ENCODE measurements at places on chromosomes 2 and 18.

DNA sequence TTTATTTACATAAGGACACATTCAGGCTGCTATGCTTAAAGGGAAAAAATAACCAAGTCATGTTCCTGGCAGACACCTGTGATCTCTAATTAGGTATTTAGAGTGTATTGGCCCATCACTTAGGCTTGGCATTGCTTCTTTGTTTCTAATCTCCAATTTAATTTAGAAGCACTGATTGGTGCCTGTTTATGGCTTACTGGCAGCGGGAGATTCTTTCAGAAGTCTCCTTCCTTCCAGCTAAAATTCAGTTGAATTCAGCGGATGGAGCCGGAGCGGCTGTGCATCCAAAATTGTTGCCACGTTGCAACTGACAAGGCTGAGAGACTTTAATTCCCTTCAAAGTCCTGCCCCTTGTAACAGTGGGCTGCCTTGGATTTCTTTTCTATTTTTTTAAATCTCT is 66.5 kb downstream of the VWA3B start:
- DNase-seq = no peak

DNA sequence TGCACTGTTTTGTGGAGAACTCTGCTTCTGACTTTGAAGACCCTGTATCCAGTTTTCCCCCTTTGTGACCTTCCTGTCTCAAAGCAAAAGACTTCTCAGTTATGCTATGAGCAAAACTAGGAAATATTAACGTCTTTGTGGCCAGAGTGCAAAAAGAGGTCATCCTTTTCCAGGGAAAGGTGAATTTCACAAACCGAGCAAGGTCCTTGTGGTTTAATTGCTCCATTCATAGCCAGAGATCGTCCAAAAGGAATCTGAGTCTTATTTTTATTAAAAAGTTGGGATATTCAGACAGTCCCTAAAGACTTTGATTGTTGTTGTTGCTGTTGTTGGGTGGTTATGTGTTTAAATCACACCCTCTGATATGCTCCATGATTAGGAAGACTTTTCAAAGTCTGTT is 77.4 kb downstream of the NAB1 start:
- DNase-seq = no peak

GRCh38 chr2:134623796-134624195 is 95.0 kb downstream of the TMEM163 start:
- no peak for DNase-seq

DNA sequence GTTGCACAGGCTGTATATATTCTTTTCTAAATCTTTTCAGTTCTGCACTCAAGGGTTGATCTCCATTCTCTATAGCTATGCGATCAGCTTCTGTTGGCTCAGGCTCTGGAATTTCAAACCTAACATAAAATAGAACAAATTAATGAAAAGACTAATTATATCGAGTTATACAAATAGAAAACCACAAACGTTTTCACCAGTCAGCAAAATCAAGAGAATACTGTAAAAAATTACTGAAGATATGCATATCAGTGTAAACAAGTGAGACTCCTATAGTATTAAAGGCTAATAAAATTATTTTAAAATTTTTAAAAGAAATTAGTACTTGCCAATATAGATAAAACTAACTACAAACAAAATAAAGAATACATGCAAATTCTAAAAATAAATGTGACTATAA is 107.0 kb downstream of the SOS1 start:
- no peak for DNase-seq

GRCh38 chr2:193539188-193539587 is 1344.5 kb upstream of the TMEFF2 start:
- no peak for DNase-seq

DNA sequence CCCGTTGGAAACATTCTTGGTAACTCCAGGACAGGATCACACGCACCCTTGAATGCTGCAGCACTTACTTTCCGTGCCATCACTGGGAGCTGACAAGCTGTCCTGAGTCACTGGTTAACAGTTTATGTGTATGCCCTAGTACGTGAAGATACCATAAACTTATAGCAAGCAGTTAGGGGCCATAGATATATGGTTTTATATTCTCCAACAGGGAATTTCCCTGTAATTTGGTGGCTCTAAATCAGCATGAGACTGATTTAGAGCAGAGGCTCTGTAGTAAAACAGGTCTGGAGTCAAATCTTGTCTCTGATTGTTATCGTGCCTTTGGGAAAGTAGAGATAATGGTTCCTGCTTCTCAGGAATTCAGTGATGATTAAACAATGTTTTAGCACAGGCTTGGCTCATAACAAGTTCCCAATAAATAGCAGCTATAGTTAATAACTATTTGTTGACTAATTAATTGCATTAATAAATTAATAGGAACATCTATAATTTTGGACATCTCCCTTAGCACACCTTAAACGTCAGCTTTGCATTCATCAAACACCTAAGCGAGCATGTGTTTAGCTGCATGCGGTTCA is 215.2 kb downstream of the VAPA start:
- no peak for DNase-seq

DNA sequence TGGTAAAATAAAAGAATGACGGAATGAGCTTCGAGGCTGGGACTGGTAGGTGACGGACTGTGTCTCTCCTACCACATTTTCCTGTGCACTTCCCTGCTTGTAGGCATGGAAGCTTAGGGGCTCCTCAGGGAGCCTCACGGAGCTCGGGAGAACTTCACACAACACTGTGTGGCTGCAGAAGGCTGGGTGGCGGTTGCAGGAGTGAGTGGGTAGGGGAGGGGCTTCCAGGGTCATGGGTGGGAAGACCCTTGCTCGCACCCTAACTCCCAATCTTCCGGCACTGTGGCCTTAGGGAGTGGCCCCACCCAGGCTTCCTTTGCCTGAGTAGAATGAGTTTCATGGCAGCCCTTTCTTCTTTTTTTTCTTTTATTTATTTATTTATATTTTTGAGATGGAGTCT is 128.6 kb downstream of the INHBB start:
- no peak for DNase-seq

- DNase-seq = no peak
These were observed 110.6 kb downstream of the UPP2 start for GRCh38 chr2:158212301-158212700.

DNA sequence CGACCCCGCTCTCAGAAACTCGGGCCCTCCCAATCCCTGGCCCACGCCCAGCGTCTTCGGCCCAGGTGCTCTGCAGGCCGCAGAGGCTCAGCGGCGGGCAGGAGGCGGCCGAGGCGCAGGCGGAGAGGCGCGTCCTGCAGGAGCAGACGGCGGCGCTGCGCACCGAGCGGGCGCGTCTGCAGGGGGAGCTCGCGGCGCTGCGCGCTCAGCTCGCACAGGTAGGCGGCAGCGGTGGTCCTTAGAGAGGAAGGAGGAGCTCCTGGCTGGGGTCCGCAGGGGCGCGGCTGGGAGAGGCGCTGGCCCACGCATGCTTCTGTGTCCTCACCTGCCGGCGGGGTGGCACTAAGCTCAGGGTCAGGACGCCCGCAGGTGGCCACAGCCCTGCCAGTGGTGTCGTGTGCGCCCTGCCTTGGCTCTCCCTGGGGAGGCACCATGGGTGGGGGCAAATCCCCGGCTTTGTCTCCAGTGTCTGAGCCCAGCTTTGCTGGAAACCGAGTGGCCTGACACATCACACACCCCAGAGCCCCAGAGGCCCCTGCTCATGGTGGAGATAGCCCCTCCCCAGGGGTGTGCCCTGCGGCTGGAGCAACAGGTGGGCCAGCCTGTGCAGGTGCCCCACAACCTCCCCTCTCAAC is 14.9 kb upstream of the SNED1 start:
- DNase-seq = peak; percentile 70

DNA sequence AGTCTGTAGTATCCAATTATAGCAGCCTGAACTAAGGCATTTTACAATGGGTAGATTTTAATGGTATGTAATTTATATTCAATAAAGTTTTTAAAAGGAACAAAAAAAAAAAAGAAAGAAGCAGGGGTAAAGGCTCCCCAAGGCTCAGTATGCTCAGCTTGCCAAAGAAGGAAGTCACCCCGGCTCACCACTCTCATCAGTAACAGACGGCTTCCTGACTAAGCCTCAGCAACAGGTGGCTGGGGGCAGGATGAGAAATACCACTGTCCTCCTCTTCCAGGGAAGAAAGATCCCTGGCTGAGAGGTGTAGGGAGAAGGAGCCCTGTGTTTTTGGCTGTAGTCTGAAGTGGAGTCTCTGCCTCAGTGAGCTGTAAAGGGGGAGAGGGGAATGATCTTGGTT is 121.2 kb downstream of the ARHGEF4 start:
- no peak for DNase-seq

DNA sequence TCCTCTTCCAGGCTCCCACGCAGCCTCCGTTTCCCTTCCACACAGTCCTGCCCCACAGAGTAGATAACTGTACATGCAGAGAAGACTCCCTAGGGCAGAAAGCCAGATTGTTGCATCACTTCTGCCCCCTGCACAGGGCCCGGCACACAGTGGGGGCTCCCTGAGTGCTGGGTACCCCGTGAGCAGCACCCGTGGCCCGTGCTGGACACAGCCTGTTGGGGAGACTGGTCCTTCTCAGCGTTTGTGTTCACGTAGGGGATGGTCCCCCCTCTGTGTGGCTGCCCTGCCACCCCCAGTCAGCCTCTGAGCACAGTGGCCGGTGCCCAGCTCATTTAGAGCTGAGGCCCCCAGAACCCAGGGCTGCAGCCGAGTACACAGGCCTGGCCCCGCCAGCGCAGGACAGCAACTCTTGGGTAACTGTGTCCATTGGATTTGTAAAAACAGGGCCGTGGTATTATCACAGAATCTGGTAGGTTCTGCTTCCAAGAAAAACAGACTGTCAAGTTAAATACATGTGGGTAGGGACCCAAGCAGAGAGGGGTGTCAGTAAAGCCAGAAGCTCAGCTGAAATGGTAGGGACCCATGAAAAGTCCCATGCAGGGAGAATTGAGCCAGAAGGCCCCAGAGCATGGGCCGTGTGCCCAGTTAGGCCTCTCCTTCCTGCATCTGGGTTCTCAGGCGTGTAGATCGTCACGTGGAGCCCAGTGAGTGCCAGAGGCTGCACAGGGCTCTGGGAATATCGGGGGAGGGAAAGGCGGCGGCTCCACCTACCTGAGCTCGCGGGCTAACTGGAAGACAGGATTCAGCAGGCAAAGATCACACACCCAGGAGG is 257.3 kb downstream of the ATAD2B start:
- DNase-seq = no peak

DNA sequence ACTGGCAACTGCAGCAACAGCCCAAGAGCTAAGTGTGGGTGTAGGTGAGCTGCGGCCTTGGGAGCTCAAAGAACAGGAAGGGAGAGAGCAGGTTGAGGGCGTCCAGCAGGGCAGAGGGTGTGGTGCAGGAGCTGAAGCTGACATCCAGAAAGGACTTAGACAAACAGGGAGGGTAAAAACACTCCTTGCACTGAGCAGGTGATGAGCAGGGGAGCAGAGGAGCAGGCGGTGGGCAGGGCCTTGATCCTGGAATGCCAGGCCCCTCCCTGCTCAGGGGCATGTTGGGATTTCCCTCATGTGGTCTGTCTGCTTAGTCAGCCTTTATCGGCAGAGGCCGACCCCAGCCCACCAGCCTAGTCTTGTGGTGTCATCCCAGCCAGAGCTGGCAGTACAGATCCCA is 63.6 kb downstream of the VSNL1 start:
- no peak for DNase-seq

DNA sequence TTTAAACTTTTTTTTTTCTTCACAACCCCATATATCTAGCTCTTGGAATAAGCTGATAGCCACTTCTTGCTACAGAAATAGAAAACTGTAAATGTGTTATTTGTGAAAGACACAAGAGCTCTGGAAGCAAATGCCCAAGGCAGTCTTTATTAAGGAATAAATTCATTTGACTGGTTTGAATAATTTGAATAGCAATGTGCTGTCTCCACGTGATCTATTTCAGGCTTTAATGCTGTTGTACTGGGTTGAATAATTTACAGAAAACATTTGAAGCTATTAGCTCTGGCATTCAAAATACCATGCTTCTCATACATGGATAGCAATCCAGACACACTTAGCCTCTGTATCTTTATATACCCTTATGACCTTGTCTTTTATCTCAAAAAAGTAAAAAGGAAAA is 366.7 kb upstream of the KCNJ3 start:
- no peak for DNase-seq

DNA sequence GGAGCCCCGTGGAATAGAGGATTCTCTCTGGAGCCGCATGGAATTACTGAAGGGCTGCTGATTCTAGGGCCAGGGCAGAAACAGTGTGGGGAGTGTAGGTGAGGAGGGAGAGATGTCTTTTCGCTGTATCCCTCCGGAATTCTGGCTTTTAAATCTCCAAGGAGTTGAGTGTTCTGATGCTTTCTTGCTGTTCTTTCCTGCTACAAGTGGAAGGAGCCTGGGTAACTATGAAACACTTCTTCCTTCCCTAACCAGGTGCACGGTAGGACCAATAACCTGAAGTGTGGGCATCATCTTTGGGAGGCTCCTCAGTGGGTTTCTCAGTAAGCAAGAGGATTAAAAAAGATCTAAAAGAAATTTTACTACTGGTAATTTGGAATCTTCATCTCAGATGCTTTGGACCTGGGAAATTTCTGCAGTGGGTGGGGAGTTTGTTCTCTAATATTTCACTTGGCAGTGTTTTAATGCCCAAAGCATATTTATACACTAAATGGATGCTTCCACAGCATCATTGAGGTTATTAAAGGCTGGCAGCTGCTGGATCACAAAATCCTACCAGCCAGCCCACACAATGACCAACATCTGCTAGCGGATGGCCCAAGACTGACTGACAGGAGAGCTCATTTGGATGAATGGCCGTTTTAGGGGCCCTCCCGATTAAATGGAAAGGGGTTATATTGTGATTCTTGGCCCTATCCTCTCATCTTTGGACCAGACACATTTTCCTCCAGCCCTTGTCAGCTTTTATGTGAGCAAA is 2.1 kb downstream of the EML6 start:
- DNase-seq = no peak

DNA sequence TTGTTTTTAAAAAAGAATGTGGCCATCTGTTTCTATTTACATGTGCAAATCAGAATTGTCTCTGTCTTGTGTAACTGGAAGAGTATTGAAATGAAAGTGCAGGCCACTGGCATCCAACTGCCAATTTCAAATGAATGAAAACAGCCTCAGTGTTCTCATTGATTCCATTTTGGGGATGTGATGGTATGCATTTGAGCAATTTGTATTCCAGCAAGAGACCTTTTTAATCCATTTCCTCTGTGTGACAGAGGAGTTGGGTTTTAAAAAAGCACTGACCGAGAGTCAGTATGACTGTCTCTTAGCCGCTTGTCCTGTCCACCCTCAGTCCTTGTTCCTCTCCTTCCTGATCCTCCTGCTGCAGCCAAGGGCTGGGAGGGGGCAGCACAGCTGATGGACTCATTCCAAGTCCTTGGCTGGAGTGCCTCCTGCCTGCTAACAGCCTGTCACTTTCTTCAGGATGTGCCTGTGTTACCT is 50.0 kb downstream of the ASAP2 start:
- DNase-seq = no peak

DNA sequence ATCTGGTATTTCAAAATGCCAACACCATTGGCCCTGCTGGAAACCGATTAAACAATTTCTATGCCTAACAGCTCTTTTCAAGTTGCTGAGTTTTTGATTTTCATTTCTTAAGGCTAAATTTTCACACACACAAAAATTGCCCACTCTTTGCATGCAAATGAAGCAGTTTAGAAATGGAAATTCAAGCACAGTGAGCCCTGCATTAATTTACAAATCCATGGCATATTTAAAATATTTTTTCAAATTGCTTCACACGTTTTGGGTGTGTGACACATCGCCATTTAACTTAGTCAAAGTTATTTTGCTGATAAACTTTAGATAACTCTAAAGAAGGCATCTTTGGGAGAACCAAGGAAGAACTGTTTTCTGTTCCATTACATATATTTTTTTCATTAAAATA is 184.8 kb downstream of the TXNL1 start:
- no peak for DNase-seq

GRCh38 chr2:40039549-40039948 is 260.5 kb upstream of the THUMPD2 start:
- no peak for DNase-seq
